ENCODE measurements at places on chromosomes 4 and X. TPM values are rescaled to one million over a fixed set of nuclear protein-coding genes. Genes with fewer than 3 reads are reported as not detected.

DNA sequence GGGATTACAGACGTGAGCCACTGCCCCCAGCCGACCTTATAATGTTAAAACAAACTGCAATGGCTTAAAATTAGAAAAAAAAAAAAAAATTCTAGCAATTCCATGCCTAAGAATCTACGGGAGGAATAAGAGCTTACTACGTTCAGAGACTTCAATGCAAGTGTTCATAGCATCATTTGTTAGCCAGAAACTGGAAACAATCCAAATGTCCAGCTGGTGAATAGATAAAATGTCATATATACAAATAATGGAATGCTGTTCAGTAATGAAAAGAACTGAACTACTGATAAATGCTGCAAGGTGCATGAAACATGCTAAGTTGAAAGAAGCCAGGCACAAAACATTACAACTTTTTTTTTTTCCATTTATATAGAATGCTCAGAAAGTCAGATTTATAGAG lies 5.3 kb downstream of the EXOSC9 start:
- DNase-seq, result no peak
- peaks cover 25% of the 10 kb centered on the region for H3K4me1 ChIP-seq
- H3K36me3 ChIP-seq, result peaks cover 90% of the 10 kb centered on the region
- no peaks in the 10 kb centered on the region for H3K27me3 ChIP-seq
- no peak overlapping the region for H3K4me3 ChIP-seq

DNA sequence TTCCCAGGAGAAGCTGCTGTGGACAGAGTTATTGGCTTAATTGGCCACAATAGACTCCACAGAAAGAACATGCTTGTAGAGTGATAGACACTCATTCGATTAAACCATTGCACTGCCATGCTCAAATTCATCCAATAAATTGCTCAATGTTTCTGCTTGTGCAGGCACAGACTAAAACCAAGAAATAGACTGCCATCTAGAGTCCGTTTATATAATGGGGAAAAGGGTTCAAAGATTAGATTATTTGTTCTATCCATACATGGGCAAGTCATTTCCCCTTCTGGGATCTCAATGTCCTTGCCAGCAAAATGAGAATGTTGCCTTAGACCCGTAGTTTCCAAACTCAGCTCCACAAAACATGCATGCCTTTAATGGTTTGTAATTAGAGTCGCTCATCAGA lies 8.7 kb downstream of the SMIM10 start:
- H3K27me3 ChIP-seq, result no peaks in the 10 kb centered on the region
- no peak overlapping the region for H3K4me3 ChIP-seq
- peak; percentile 42 for DNase-seq
- H3K36me3 ChIP-seq, result no peaks in the 10 kb centered on the region

SSX3 gene
- not detected for total RNA-seq

DNA sequence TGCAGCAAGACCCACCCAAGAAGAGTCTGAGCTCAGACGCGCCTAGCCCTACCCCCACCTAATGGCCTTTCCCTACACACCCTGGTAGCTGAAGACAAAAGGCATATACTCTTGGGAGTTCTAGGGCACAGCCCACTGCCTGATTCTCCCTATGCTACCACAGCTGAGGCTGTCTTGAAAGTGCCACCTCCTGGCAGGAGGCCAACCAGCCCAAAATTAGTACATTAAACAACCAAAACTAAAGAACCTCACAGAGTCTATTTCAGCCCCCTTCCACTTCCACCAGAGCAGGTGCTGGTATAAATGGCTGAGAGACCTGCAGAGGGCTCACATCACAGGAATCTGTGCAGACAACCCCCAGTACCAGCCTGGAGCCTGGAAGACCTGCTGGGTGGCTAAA lies 119.1 kb downstream of the HMGN5 start:
- H3K27me3 ChIP-seq, result no peaks in the 10 kb centered on the region
- H3K27ac ChIP-seq, result no peak overlapping the region
- no peaks in the 10 kb centered on the region for H3K4me1 ChIP-seq
- DNase-seq, result no peak

DNA sequence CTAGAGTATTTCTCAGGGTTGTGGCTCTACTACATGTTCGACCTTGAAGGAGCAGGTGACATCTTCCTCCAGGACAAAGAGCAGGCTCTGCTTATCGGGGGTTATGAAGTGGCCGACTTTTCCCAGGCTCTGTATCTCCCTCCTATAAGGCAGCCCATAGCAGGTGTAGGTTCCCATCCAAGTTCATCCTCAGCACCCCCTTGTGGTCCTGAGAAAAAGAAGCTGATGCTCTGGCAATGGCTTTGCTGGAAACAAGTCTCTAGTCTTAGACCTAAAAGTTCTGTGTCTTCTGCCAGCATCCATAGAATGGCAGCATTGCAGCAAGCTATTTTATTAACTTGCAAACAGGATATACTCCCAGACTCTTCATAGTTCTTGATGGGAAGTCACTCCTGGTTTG lies 836.6 kb upstream of the PRKX start:
- no peak overlapping the region for H3K4me3 ChIP-seq
- no peak for DNase-seq
- no peaks in the 10 kb centered on the region for H3K27me3 ChIP-seq

- DNase-seq, result no peak
- no peak overlapping the region for H3K4me3 ChIP-seq
- H3K4me1 ChIP-seq, result no peaks in the 10 kb centered on the region
- H3K27me3 ChIP-seq, result no peaks in the 10 kb centered on the region
- H3K36me3 ChIP-seq, result no peaks in the 10 kb centered on the region
These were observed 338.2 kb upstream of the PABPC4L start for GRCh38 chr4:134539729-134540231.

- peaks cover 28% of the 10 kb centered on the region for H3K4me1 ChIP-seq
- no peaks in the 10 kb centered on the region for H3K36me3 ChIP-seq
- H3K4me3 ChIP-seq, result no peak overlapping the region
- no peaks in the 10 kb centered on the region for H3K27me3 ChIP-seq
- no peak overlapping the region for H3K27ac ChIP-seq
- peak; percentile 58 for DNase-seq
These were observed 39.7 kb downstream of the TRIM61 start for GRCh38 chr4:164937576-164938270.

DAPP1 gene
- total RNA-seq, result not detected

- H3K27me3 ChIP-seq, result no peaks in the 10 kb centered on the region
- peak; percentile 92 for DNase-seq
- no peak overlapping the region for H3K4me3 ChIP-seq
- H3K4me1 ChIP-seq, result peaks cover 64% of the 10 kb centered on the region
These were observed 88.6 kb downstream of the PALLD start for GRCh38 chr4:168585168-168586091.
